ENCODE measurements at places on chromosomes 13 and 19.

DNA sequence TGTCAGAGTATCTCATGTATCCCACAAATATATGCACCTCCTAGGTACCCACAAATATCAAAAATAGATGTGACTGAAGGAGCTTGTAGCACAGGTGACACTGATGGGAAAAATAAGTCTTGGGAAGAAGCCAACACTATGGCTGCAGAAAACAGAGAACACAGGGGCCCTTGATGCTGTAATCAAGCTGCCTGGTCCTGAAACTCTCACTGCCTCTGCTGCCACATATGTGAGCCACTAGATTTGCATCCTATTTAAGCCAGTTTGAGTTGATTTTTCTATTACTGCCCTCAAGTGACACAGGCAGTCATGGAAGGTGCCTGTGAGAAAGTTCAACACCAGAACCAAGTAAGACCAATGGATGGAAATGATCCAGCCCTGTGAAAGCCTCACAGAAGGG, 720.8 kb downstream of the UQCRFS1 start:
- no peak for DNase-seq

- DNase-seq = no peak
These were observed 2.8 kb downstream of the MRPS12 start for GRCh38 chr19:38933544-38933943.

DNA sequence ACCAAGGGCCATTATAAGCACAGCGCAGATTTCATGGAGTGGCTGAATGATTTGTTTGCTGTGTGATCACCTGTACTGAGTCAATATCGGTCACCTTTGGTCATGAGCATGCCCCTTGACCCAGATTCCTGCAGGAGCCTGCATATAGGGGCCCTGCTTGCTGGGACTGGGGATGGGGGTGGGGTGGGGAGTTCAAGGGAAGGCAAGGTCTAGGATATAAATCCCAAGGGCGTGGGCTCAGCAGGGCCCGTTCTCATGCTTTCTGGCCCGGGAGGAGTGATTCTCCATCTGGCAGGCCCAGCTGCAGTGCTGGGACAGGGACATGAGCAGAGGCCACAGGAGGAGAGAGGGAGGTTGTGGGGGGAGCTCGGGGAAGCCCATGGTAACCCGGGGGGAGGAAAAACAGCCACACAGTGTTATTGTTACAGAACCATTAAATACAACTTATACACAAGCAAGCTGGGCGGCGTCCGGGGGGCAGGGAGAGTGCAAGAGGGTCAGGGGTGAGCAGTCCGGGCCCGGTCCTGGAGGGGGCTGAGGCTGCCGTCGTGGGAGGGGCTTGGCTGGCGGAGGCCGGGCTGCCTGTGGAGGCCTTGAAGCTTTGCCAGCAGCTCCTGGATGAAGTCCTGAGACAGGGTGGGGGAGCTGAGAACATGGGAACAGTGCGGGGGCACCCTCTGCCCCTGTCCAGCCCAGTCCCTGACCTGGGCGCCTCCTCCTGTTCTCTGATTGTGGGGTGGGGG, 5.2 kb downstream of the PPP1R14A start:
- DNase-seq = no peak

- DNase-seq = peak; percentile 30
These were observed 23.3 kb downstream of the PRR12 start for GRCh38 chr19:49614096-49614833.
